ENCODE measurements at places on chromosomes 1 and 21.

GRCh38 chr21:42401820-42402251 lies 1.9 kb upstream of the UBASH3A start:
- DNase-seq = no peak

- DNase-seq = no peak
Observed at GRCh38 chr1:109113590-109114341, at the start of gene ELAPOR1. ELAPOR1 (plus strand) TSS chr1:109114115; CDS start chr1:109114184, 69 bp downstream.

DNA sequence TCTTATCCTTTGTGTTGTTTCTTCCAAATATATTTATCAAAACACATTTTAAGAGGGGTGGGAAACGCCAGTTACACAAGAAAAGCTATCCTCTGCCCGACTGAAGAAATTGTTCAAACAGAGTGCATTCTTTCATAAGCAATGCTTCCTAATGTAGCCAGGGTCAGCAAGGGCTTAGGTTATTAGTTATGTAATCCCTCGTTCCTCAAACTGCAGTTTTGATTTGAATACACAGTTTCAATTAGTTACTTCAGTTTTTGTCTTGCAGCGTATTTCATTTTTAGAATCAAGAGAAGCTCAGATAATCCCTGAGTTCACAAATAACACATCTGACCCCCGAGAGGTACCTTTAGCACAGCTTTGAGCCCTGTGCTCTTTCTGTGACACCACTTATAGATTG lies 141.7 kb upstream of the NRIP1 start:
- no peak for DNase-seq

- DNase-seq = no peak
Observed at GRCh38 chr1:24779689-24780464, 34.6 kb downstream of the CLIC4 start.

- no peak for DNase-seq
Observed at GRCh38 chr1:167674156-167674555, 44.1 kb downstream of the RCSD1 start.

DNA sequence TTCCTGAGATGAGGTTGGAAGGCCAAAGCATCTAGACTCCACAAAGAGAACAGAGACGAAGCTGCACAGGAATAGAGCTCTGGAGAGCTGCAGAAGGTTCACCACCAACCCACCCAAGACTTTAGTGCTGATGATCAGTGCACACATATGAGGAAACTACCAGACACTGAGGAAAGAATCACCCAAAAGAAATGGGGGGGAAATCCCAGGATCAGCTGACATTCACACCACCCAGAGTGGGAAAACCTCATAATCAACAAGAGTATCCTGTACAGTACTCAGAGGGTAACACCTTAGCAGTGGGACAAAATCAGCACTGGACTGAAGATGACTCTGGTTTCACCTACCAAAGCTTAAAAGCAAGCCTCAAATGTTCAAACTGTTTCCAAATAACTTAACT lies 36.4 kb downstream of the DENND1B start:
- no peak for DNase-seq

DNA sequence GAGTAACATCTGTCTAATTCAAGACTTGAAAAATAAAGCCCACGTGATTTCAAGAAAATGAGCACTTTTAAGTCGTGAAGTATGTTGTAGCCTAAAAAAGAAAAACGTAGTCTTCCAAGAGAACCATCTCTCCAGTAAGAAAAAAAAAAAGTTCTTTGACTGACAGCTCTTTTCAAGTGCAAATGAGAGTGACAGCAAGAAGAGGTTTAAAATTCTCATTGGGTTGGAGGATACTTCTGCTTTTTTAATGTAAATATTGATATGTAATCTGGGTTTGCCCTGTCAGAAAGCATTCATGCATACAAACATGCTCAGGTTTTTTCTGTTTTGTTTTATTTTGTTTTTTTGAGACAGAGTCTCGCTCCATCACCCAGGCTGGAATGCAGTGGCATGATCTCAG lies 32.3 kb upstream of the PRDM2 start:
- no peak for DNase-seq

- DNase-seq = no peak
Observed at GRCh38 chr21:42587036-42587435, 66.4 kb upstream of the PDE9A start.

DNA sequence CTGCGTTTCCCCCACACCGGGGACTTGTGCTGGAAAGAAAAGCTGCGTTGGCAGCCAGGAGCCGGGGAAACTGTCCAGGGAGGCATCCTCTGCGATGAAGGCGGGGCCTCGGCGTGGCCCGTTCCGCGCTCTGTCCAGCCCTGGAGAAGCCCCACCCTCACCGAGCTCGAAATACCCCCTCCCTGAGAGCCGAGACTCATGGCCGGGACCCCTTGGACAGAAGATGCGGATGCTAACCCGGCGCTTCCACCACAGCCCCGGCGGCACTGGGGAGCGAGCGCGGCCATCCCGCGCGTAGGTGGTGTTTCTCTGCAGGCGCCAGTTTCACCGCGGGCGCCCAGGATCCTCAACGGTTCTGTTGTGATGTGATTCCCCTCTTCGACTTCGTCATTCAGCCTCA lies 31.6 kb downstream of the PDE9A start:
- DNase-seq = no peak

DNA sequence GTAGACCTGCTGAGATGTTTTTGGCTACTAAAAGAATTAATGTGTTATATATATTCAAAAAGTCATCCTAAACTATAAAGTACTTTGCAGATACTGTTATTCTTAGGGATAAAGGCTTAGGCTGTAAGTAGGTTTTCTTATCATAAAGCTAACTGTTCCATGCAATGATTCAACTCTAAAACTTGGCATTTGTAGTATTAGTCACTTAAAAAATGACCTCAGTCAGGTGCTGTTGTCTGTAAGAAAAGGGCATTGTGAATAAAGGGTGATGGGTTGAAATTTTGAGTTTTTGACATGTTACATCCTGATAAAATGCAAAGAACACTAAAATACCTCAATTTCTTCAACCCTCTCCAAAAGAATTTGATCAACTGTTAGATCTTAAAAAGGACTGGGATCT lies 32.9 kb downstream of the ADCY10 start:
- no peak for DNase-seq

- DNase-seq = no peak
Observed at GRCh38 chr1:201122321-201122957, 4.5 kb downstream of the ASCL5 start.

DNA sequence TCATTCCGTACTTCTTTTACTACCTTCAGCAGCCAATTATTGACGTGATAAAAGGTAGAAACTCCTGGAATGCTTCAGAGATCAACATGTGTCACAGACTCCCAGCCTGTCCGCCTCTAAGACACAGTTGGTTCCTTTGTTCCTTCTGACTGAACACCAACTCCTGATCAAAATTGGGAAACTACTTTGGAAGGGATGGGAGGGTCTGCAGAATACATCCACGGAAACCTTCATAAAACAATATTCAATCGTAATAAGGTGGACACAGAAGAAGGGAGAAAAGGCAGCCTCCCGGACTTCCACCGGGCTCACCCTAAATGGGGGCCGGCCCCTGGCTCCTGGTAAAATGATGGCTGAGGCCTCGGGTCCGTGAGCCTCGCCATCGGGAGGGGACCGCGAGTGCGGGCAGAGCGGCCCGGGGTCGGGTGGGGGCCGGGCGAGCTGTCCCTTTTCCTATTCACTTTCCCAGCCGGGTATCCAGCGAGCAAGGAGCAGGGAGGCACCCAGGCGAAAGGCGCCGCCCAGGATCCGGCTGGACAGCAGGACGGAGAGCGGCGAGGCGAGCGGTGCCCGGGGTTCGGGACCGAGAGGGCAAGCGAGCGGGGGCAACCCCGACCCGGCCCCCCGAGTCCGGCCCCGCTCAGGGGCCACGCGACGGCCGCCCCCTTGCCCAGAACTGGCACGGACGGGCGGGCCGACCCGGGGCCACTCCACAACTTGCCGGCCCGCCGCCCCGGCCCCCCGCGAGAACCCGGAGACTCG lies 805 bp downstream of the NRIP1 start:
- DNase-seq = no peak

DNA sequence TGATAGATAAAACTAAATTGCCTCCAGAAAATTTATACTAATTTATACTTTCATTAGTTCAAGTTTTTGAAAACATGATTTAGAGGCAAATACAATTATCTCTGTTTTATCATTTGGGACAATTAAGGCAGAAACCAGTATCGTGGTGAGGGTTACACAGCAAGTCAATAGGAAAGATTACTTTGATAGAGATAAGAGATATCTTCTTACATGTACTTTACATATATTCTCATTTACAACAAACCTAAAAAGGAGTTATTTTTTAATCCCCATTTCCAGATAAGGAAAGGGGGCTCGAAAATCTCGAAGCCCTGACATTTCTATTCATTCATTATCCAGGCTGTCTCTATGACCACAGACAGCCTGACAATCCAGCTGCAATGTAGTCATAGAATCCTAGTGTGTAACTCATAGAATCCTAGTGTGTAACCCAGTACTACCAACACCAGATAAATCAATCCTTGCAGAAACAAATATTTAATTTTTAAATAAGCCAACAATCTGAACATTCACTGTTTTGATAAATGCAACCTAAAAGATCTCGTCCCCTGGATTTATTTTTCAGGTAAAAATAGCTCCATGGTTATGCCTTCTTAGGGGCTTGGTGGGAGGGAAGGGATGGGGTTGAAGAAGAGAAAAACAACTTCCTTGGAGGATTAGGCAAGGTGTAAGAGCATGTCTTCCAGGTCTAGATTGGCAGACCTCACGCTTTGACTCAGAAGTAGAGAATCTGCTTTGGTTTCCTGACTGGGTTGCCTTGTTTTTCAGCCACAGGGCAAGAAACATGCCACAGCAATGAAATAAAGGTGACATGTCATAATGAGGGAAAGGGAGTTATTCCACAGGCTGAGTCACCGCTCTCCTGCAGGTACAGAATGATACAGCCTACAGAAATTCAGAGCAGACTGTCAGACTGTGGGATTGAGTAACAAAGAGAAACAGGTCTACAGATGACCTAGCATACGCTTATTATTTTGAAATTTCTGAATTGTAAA lies 45.6 kb downstream of the IRF2BP2 start:
- DNase-seq = no peak

DNA sequence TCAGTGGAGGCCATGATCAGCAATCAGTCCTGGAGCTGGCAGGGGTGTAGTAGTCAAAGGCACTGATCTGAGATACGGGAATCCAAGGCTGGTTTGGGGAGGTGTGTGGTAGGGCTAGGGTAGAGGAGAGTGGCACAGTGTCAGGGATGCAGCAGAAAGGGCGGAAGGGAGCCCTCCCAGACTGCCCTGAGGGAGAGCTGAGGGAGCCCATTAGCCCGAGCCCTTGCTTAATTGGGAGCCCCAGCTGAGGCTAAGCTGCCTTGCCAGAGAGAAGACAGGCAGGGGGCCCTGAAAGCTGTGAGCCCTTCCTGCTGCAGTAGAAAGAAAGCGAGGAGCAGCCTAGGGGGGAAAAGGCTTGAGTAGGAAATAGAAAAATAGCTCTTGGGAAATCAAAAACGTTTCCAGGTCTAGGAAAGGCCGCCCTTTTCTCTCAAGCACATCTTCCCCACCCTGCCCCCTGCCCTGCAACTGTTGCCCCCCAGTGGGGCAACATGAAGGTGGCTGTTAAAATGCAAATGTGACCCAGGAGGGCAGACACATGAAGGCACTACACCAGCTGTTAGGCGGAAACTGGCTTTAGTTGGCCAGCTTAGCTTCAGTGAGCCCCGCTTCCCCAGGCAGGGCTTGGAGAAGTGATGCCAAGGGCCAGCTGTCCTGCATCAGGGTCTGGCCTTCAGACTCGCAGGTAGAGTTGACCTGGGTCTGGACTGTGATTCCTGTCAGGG lies 106.2 kb downstream of the UCK2 start:
- DNase-seq = no peak

DNA sequence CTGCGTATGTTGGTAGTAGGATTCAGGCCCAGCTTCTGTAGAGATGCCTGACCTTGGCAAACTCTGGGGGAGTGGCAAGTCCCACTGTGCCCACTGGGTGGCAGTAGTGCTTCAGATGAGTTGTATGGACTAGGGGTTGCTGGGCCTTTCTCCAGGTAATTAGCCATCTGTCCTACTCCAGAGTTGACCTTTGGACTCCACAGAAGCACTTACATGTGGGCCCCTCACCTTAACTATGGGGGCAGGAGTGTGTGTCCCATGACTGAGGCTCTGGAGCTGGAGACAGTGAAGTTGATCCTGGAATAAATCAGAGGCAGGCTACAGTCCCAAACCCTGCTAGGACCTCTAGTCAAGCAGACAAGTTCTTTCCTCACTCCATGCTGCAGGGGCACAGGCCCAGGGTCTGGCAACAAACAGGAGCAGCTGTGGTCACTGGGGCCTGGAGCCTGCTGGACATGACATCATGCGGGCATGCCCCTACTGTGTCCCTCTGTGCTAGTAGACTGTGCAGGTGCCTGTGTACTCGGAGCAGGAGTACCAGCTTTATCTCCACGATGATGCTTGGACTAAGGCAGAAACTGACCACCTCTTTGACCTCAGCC lies 4.6 kb downstream of the DMAP1 start:
- peak; percentile 15 for DNase-seq
